EH (cell line): ENCODE measurements at places on chromosomes 2 and 18.

DNA sequence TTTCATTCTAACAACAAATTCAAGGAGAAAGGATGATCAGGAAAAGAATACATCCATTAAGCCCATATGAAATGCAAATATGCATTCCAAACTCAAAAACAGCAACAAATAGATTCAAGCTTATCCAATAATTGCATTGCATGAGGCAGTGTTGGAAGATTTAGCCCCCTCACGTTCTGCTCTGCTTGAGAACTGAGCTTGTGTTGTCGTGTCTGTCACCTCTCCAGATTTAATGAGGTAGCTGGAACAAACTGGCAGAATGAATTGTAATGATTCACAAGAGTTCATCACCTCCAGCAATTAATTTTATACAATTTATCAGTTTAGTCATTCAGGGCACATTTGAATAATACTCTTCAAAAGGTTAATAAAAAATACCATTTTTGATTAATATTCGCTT is 54.8 kb downstream of the AP1S3 start:
- DNase-seq: no peak

DNA sequence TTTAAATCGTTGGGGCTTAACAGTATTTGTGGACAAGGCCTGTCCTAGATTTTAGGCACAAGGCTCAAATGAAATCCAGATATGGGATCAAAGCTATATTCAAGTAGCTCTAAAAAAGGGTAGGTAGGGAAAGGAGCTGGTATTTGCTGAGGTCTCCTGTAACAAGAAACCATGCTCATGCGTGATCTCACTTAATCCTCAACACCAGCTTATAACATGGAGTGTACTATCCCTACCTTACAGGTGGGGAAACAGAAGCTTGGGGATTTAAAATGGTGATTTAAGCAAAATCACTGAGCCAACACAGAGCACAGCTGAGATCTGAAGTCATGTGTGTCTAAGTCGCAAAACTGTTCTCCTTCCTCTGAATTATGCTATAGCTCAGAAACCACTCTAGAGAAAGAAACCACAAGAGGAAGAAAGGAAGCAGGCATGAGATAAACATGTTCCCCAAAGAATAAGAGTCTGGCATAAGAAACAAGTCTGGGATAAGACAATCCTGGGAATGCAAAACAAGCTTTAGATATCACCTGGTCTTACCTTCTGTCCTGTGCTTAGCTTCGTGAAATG is 43.1 kb downstream of the CYRIA start:
- no peak for DNase-seq

- DNase-seq: peak; percentile 91
These were observed 27.3 kb upstream of the MLPH start for GRCh38 chr2:237459741-237460174.

DNA sequence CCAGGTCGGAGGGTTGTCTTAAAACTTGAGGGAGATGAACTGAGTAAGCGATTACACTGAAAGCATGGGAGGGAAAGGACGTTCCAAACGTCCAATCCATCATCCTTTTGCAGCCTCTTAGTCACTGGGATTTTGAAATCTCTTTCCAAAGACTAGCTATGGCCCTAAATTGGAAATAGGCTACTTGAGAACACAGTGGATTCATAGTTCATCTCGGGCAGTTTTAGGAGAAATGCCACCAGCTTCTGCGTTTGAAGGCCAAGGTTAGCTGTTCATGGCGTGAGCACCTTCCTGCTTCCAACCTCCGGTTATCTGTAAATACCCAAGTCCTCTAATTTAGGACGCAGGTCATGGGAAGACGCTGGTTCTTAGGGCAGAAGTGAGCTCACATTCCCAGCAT is 821 bp upstream of the EML6 start:
- DNase-seq: peak; percentile 50

- DNase-seq: peak; percentile 85
These were observed 46.2 kb downstream of the MEIS1 start for GRCh38 chr2:66481100-66481549.

- no peak for DNase-seq
These were observed 107.8 kb upstream of the LRATD1 start for GRCh38 chr2:14524803-14525080.

DNA sequence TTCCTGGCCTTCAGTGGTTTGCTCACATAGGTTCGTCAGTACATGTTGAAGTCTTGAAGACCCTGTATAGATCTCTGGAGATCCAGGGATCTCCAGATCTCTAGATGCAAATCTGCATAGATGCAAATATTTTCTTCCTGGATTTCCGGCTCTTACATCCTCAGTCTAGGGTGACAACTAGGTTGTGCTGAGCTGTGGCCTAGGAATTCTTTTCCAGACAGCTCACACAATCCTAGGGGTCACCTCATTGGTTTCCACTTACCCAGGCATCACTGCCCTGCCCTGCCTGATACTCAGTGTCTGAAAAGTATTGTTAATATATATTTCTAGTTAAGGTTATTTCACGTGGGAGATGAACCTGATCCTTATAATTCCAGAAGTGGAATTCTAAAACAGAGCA is 105.1 kb upstream of the TTC27 start:
- DNase-seq: peak; percentile 35

- peak; percentile 32 for DNase-seq
These were observed 129.3 kb upstream of the CTAGE1 start for GRCh38 chr18:22546905-22547570.

- DNase-seq: no peak
These were observed 24.2 kb downstream of the BCL11A start for GRCh38 chr2:60529136-60529784.

DNA sequence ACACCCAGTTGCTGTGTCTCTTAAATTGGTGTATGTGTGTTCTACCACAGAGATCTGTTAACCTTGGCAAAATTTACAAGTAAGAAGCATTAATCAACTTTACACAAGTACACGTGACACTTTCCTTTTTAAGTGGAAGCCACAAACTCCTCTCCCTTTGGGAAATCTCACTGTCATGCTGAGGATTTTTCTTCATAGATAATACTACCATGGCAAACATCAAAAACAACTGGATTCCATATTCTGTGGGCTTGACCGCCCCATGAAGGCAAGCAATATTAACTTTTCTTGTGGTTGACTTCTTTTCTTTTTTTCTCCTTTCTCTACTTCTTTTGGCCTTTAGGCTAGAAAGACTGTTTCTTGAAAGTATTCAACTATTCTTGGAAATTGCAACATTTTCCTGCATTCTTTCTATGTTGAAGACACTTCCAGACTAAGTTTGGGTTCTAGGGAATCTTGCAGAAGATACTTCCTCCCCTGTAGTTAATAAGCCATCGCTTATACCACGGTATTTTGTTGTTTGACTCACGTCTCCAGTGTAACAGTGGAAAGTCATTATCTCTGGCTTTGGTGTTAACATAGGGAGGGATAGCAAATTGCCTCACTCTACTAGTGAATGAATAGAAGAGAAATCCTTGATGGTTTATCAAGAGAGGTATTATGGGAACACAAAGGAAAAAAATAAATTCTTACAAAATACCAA is 79.5 kb downstream of the SLC8A1 start:
- DNase-seq: peak; percentile 84

DNA sequence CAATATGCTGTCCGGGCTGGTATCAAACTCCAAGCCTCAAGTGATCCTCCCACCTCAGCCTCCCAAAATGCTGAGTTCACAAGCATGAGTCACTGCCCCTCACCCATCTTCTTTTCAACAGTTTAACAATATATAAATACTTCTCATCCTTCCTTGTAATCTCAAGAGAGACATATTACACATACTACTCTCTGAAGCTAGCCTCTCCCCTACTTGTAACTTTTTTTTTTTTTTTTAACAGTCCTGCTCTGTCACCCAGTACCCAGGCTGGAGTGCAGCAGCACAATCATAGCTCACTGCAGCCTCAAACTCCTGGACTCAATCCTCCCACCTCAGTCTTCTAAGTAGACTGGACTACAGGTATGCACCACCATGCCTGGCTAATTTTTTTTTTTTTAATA is 5.7 kb downstream of the GFPT1 start:
- DNase-seq: peak; percentile 63

DNA sequence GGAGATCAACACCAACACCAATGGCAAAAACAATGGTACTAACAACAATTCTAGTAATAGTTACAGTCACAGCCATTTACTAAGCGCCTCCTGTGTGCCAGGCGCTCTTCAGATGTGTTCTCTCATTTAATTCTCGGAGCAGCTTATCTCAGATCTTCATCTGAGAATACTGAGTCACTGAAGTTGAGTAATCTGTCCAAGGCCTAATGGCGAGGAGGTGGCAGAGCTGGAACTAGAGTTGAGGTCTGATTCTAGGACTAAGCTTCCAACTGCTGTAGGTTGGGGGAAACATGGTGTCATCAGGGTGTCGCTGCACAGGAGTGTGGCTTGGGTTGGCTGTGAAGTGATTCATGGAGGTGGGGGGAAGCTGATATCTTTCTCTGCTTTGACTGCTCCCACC is 156.1 kb downstream of the DYSF start:
- peak; percentile 77 for DNase-seq

GRCh38 chr18:1511619-1512311 is 607.1 kb downstream of the ADCYAP1 start:
- no peak for DNase-seq

- peak; percentile 81 for DNase-seq
These were observed 422.8 kb upstream of the ZEB2 start for GRCh38 chr2:144942516-144943256.

DNA sequence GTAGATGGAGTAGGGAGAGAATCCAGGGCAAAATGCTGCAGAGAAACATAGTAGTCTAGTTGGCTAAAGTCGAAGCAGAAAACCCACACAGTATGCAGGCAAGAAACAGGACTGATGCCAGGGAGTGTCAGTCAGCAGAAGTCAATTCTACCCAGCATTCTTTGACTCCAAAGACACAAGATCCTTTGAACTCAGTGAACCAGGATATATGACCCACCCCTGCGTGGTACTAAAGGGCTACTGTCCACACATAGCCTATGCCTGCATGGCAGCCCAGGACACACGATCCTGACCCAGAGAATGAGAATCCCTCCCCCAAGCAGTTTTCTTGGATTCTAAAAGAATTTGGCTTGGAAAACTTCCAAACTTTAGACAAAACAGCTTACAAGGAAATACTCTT is 42.5 kb downstream of the ALK start:
- peak; percentile 26 for DNase-seq

DNA sequence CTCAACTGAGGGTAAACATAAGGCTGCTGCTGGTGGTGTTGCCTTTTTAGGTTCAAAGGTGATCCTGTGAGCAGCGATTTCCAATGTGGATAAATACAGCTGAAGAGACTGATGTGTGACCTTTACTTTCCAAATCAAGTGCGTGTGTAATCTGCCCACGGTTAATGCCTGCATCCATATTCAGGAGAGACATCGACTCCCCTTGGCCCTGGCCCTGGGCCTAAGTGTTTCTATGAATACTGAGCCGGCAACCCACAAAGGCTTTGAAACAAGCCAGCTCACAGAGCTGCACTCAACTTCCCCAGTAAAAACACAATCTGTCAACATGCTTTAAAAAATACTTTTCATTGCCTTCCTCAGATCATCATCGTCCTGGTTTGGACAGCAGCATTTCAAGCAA is 1026.6 kb downstream of the TMEM182 start:
- DNase-seq: no peak

GRCh38 chr18:49250816-49251388 is 209.5 kb downstream of the DYM start:
- DNase-seq: peak; percentile 41

DNA sequence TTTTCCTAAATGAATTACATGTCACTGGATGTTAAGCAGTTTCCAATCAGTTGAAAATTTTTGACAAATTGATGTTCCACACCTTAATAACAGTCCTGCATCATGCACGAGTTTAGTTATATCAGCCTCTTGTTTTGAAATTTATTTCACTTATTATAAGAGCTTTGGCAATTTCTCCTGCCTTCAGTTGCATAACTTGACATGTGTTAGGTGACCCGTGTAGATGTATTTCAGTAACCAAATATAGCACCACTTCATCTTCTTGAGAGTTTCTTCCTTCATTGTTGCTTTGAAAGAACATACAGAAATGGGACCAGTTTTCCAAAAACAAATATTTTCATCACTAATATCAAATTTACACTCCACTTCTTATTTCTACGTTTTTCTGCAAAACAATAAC is 202.7 kb downstream of the PDE11A start:
- no peak for DNase-seq

- DNase-seq: no peak
These were observed 25.1 kb downstream of the CIB4 start for GRCh38 chr2:26615860-26616705.

DNA sequence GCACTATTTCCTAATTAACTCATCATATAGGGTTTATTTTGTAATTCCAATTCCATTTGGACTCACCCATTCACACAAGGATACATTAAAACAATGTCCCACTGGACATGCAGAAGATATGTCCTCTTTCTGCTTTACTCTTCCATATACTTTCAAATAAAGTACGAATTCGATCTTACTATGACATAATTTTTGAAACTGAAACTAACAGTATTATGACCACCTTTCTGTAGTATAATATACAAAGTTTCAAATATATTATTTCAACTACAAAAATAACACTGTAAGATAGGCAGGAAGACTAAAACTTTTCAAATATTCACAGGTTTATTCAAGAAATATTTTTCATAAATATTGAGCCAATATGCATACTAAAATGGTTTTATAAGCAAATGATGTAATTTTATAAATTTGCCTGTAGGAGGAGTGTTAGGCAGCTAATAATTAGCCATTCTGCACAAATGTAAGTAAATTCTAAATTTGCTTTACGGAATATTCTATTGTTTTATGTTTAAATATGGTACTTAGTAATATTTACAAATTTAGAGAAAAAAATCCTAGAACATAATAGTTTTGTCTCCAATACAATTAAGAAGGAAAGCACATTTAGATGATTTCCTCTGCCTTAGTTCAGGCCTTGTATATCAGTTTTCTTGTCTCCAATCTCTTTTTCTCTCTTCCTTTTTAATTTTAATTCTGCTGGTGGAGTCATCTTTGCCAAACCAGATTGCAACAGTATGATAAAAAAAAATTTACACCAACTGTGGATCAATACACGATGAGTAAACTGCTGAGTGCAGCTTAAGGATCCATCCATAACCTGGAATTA is 85.9 kb downstream of the CERKL start:
- DNase-seq: peak; percentile 12

DNA sequence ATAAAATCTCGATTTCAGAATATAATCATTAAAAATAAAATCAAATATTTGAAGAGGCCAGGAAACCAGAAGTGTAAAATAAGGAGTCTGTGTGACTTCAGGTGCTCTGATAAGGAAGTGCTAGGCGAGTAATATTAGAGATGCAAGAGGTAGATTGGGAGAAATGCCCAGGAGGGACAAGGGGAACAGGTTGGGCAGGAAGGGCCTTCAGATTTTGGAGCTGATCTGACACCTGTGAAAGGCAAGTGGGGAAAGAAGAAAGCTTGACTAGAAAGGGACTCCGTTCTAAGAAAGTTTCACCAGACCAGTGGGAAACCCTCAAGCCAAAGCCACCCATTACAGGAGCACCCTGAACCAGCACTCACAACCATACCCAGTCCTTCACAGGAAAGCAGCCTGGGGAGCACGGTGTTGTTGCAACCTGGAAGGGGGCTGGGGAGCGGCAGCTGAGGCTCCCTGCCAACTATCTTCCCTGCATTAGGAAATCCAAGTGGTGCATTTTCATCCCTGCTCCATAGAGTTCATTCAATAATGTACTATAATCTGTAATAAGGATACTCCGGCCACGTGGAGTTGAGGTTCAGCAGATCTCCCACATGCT is 57.5 kb upstream of the GREB1L start:
- no peak for DNase-seq
